ENCODE measurements at places on chromosomes 2 and 18.
A peak's percentile ranks its signal among the peaks of the same experiment; 100 is the strongest.

DNA sequence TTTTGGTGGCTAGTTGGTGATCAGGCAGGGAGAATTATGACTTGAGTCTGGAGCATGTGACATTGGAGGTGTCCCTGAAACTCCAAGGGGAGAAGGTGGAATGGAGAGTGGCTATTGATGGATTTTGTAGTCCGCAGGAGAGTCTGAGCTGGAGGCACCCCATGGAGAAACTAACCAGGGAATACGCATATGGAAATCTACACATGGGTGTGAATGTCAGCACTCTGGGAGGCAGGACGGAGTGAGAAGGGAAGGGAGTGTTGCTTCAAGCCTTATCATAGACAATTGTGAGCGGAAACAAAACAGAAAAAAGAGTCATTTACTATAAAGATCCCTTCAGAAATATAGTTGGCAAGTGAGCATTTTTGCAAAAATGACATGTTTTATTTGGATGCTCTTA lies 667 bp upstream of the SCYGR4 start:
- DNase-seq, result no peak

- DNase-seq, result no peak
Observed at GRCh38 chr18:60010513-60010912, 110.7 kb downstream of the PMAIP1 start.

GRCh38 chr2:239181074-239181902 lies 219.5 kb downstream of the HDAC4 start:
- DNase-seq, result no peak

- DNase-seq, result no peak
Observed at GRCh38 chr2:208711598-208711997, 305.0 kb downstream of the PTH2R start.

GRCh38 chr2:181715033-181715630 lies 34.8 kb upstream of the NEUROD1 start:
- peak; percentile 58 for DNase-seq

GRCh38 chr18:75204269-75204731 lies 4.6 kb downstream of the PTGR3 start:
- no peak for DNase-seq

DNA sequence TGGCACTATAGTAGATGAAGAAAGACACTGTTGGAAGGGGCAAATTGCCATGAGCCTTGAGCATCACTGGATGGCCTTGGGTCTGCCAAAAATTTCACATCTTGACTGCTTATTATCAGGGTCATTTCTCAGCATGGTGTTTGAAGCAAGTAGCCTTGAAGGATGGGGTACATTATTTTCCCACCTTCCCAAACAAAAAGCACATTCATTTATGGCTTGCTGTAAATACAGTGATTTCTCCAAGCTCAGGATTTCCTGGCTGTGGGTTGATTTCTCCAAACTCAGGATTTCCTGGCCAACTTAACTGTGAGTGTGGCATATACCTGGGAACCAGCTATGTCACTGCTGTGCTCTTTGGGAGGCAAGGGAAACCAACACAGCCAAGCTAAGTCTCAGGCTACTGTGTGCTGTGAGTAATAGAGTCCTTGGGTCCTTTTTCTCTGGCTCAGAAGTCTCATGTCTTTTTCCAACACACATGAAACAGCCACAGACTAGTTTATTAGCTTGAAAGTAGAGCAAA lies 116.6 kb downstream of the SPHKAP start:
- DNase-seq, result no peak

- DNase-seq, result no peak
Observed at GRCh38 chr2:71897137-71897480, 250.6 kb downstream of the CYP26B1 start.

GRCh38 chr2:64932371-64933216 lies 56.6 kb upstream of the SLC1A4 start:
- DNase-seq, result no peak

DNA sequence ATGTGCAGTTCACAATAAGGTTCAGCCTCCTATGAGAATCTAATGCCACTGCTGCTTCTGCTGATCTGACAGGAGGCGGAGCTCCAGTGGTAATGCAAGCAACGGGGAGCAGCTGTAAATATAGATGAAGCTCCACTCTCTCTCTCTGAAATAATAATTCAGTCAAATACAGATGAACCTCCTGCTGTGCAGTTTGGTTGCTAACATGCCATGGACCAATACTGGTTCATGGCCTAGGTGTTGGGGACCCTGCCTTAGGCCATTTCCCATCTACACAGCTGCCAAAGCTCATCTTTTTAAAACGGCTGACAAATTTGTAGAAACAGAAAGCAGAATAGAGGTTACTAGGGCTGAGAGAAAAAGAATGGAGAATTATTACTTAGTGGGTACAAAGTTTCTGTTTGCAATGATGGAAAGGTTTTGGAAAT lies 10.7 kb upstream of the HNRNPA3 start:
- DNase-seq, result no peak

DNA sequence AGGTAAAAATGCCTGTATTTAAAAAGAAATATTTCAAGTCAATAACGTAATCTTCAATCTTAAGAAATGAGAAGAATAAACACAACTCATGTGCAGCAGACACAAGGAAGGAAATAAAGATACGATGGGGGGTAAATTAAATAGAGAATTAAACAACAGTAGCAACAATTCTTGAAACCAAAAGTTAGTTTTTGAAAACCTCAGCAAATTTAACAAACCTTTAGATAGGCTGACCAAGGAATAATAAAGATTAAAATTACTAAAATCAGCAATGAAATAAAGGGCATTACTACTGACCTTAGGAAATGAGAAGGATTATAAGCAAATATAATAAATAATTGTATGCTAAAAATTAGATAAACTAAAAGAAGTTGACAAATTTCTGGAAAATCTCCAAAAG lies 178.9 kb downstream of the RTP5 start:
- DNase-seq, result no peak

GRCh38 chr18:57780706-57781347 lies 22.3 kb downstream of the ATP8B1 start:
- no peak for DNase-seq

DNA sequence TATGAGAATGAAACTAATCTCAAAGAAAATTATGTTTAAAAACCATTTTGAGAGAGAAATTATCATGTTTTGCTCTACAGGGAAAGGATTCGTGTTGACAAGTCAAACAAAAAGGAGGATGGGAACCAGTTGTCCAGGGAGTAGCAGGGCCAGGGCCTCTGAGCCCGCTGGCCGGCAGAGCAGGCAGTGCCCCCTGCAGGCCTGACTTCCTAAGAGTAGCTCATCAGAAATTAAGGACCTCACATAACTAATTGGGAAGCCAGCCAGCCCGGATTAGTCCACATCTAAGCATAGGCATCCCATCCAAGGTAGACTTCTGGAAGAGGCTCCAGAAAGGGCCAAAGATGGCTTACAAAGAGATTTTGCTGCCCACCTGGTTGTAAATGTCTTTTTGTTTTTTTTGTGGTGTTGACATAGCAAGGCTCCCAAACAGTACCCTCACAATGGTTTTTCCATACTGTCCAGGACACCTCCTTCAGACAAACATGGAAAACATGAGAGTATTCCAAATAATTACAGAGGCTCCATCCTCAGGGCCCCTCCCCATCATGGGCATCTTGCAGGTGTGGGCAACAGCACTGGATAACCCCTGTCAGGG lies 241.2 kb upstream of the TANK start:
- DNase-seq, result no peak

DNA sequence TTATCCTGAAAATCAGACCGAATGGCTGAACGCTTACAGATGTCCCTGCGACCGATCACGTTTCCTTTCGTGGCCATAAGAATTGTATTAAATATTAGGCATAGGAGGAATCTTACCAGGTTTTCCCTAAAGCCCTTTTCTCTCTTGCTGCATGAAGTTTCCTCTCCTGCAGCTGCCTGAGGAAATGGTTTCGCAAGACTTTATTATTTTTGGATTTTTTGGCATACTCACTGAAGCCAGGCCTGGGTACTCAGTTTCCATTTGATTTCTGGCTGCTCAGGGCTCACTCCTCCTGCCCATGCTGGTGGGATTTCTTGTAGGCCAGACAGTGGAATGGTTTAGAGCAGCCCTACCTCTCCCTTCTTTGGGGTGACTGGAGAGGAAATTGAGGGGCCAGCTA lies 114.0 kb downstream of the KLHL29 start:
- DNase-seq, result no peak

GRCh38 chr2:25590921-25591505 lies 82.4 kb downstream of the DTNB start:
- DNase-seq, result no peak
